Stimulated activated CD4-positive, alpha-beta T cell treated with anti-CD3 and anti-CD28 coated beads, Interleukin-1b, Interleukin-23, amount 100 ng/mL, for 1 hour (primary cell): ENCODE measurements at places on chromosomes 2 and 18.

GRCh38 chr2:211487733-211488132 lies 931.3 kb downstream of the CPS1 start:
- no peak for DNase-seq

DNA sequence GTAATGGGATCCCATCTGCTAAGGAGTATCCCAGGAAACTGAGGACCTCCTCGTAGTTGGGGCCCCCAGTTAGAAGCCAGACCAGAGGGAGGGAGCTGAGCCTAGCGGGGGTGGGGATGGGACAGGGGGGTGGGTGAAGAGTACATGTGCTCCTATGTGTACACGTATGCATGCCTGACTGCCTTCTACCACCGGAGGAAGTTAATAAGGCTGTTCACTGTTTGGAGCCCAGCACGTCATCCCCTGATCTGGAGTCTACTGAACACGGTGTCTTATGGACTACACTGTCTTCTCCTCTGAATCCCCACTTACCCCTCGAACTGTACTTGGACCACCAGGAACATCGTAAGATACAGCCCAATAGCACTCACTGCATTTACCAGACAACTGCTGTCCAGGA lies 68.5 kb downstream of the SFXN5 start:
- no peak for DNase-seq

- DNase-seq = no peak
Measured at GRCh38 chr18:28149810-28150420, 27.0 kb downstream of the CDH2 start.

GRCh38 chr2:74740395-74740740 lies 86.3 kb downstream of the SEMA4F start:
- DNase-seq = no peak

DNA sequence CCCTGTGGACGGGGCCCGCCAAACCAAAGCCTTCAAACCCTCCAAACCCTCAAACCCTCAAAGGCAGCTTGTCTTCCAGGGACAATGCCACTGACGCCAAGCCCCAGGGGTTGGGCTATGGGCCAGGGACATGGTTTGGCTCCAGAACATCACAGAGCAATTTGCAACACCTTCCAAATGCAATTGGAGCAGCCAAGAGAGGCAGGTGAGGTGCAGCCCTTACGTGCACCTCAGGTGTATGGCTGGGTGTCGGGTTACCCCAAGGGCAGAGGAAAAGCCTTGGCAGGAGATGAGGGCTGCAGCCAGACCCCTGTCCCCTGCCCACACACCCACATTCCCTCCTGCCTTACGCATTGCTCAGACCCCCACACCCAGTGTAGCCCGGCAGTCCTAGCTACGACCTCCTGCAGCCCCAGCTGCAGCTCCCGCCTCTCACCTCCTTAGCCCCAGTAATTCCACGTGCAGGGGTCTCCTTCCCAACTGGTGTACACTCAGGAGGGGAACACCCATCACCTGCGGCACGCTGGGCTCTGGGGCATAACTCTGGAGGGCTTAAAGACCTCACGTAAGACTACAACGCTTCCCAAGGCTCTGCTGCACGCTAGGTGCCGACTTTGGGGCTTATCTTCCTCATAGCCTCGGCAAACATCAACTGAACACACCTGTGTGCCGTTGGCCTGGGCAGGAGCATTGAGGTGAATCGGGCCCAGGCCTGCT lies 88.7 kb downstream of the TFCP2L1 start:
- no peak for DNase-seq

DNA sequence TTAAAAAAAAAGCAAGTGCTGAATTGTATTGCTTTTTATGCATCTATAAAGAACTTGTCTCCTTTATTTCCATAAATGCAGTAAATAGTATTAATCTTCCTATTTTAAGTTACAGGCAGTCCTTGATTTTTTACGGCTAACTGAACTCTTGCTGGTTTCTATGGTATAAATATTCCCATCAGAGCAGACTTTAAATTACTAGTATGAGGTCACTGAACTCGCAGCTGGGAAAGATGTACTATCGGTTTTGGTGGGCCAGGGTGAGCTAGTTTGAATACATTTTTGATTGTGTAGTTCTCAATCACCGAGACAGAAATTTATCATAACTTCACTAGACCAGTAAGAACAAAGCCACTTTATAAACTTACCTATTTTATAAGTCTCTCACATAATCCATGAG lies 20.9 kb upstream of the KDSR start:
- no peak for DNase-seq

- DNase-seq = no peak
Measured at GRCh38 chr2:230643576-230644291, 68.9 kb upstream of the CAB39 start.

DNA sequence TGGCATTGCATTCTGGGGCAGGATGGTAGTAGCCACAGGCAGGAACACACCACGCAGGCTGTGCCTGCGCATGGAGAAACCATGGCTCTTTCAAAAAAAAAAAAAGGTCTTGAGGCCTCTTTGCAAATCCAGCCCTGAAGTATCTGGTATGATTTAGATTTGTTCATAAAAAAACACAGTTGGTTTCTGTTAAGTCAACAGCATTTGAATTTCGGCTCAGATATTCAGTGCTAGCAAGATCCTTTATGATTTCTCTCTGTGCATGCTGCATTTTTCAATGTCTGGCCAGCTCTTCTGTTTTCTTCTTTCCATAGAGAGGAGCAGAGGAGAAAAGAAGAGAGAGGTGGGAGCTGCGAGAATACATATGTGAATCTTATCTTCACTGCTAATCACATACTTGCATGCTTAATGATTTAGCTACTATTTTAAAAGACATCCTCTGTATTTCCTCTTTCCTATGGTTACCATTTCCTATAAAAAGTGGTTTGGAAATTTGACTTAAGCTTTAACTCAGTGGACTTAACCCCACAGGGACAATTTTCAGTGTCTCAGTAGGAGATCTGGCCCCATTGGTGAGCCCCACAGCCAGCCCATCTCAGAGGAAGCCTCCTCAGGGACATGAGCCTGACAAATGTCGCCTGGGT lies 214.3 kb upstream of the APCDD1 start:
- no peak for DNase-seq

DNA sequence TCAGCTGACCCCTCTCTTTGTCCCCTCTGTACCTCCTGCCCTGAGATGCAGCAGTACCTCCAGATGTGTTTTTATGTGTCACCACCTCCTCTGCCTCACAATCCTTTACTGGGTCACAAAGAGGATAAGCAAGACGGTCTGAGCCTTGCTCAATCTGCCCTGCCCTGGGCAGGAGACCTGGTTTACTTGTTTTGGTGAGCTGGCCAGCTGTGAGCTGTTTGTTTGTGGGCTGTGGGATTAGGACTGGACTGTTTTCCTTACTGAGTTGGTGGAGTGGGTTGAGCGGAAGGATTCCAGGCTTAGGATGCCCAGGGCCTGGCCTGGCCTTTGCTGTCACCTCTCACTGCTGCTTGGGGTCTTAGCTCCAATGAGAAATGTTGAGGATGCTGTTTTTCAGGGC lies 299.5 kb downstream of the SRBD1 start:
- DNase-seq = no peak

DNA sequence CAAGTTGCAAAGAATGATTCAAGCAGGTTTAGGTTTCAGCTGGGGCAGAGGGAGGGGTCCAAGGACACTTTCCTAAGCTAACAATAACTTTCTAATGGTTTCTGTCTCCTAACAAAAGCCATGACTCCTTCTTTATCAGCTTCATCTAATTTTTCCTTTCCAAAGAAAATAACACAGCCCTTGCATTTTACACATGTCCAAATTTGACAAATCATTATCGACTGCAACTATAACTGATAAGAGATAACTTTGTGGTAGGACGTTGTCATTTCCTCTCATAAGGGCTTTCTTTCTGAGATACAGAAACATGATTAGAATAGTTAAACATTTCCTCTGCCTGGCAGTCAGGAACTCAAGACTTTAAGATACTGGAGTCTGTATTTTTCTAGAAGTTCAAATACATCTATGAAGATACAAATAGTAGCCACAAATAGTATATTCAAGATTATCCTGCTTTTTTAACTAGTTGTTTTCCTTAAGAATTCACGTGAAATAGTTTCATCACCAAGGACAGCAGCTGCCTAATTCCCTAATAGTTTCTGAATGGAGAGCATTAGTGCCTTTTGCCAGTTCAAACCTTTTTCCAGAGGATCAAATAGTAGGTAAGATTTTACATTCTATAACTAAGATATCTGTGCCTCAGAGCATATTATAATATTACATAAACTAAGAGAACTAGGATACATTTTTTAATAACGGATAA lies 263.2 kb downstream of the EXOC6B start:
- DNase-seq = no peak

- DNase-seq = no peak
Measured at GRCh38 chr2:132589111-132589830, 80.7 kb downstream of the LYPD1 start.

GRCh38 chr2:119122663-119123062 lies 35.9 kb downstream of the C1QL2 start:
- DNase-seq = no peak

DNA sequence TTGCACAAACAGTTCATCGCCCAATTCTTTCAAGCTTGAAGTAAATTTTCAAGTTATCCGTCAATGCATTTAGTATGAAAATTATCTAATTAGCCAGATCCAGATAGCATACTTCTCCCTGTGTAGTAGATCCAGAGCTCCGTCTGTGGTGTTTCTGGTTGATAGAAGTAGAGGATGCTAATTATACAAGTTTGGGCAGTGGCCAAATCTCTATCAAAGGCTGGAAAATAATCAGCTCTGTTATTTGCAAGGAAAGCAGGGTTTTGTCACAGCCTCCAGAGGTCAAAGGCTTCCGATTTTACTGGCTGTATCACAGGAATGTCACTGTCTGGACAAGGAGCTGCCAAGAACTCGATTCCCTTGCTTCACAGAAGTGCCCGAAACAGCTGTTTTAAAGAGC lies 28.6 kb downstream of the LRRC30 start:
- no peak for DNase-seq

- no peak for DNase-seq
Measured at GRCh38 chr2:225867071-225867470, 467.6 kb downstream of the NYAP2 start.

GRCh38 chr18:46518438-46518837 lies 138.6 kb downstream of the LOXHD1 start:
- no peak for DNase-seq
